A549 treated with ZK216348 at 1 μM for 4 hours (cell line): ENCODE measurements at places on chromosomes 1 and 21. TPM values are rescaled to one million over a fixed set of nuclear protein-coding genes. Genes with fewer than 3 reads are reported as not detected.

Gene RAP1GAP
- total RNA-seq, result 7.1 to 13.2 TPM (median 12.7 TPM) in 5 replicates

Gene EDN2
- 12.3 to 21.9 TPM (median 18.0 TPM) in 5 replicates for total RNA-seq

Gene CD160
- total RNA-seq, result not detected in 5 replicates

Gene KRTAP22-1
- not detected in 5 replicates for total RNA-seq

Gene SPRR2A
- not detected in 5 replicates for total RNA-seq

Gene MPL
- 0.46 to 0.63 TPM in 2 of 5 replicates, not detected in the others for total RNA-seq

Gene SSBP3
- 7.0 to 9.0 TPM (median 8.1 TPM) in 5 replicates for total RNA-seq

Gene TMPRSS15
- not detected in 5 replicates for total RNA-seq

Gene ETV3
- 8.6 to 14.4 TPM (median 11.6 TPM) in 5 replicates for total RNA-seq

Gene NR5A2
- 2.5 to 5.2 TPM (median 4.4 TPM) in 5 replicates for total RNA-seq

Gene ATP1A2
- 0.12 to 0.14 TPM (median 0.13 TPM) in 3 of 5 replicates, not detected in the others for total RNA-seq

Gene TFAP2E
- total RNA-seq, result 0.40 to 0.93 TPM (median 0.65 TPM) in 5 replicates
